ENCODE measurements at places on chromosomes 16 and 17. TPM values are rescaled to one million over a fixed set of nuclear protein-coding genes. Genes with fewer than 3 reads are reported as not detected.

- H3K4me3 ChIP-seq: no peak overlapping the region
- H3K27me3 ChIP-seq: no peaks in the 10 kb centered on the region
- H3K36me3 ChIP-seq: peaks cover 2% of the 10 kb centered on the region
- no peak overlapping the region for H3K27ac ChIP-seq
Measured at GRCh38 chr17:59388069-59388556, 56.7 kb downstream of the YPEL2 start.

SRL gene
- total RNA-seq: not detected

AANAT gene
- not detected for total RNA-seq

GRCh38 chr16:21277045-21277926, 804 bp downstream of the CRYM start:
- H3K36me3 ChIP-seq: peaks cover 5% of the 10 kb centered on the region
- DNase-seq: no peak
- no peak overlapping the region for H3K4me3 ChIP-seq
- no peak overlapping the region for H3K27ac ChIP-seq
- H3K27me3 ChIP-seq: peaks cover 79% of the 10 kb centered on the region
- H3K4me1 ChIP-seq: peaks cover 4% of the 10 kb centered on the region

TADA2A gene
- 13.9 TPM for total RNA-seq

KRTAP9-4 gene
- total RNA-seq: not detected

CCL15 gene
- total RNA-seq: not detected

STRADA gene
- 50.2 TPM for total RNA-seq

GRCh38 chr17:4199818-4200402, 56.9 kb downstream of the CYB5D2 start:
- H3K4me1 ChIP-seq: no peaks in the 10 kb centered on the region
- H3K36me3 ChIP-seq: peaks cover 8% of the 10 kb centered on the region
- DNase-seq: no peak

GRCh38 chr17:72580321-72581127, 459.7 kb downstream of the SOX9 start:
- DNase-seq: no peak
- no peak overlapping the region for H3K4me3 ChIP-seq
- H3K36me3 ChIP-seq: no peaks in the 10 kb centered on the region
- H3K4me1 ChIP-seq: peaks cover 3% of the 10 kb centered on the region
- peaks cover 10% of the 10 kb centered on the region for H3K27me3 ChIP-seq
- peak overlapping the region; percentile 21 for H3K27ac ChIP-seq
